ENCODE measurements at places on chromosomes 5 and 9. TPM values are rescaled to one million over a fixed set of nuclear protein-coding genes. Genes with fewer than 3 reads are reported as not detected.
A peak's percentile ranks its signal among the peaks of the same experiment; 100 is the strongest.

The PCDHGA4 gene
- polyA plus RNA-seq = not detected

The RPL37 gene
- 813 TPM for polyA plus RNA-seq

DNA sequence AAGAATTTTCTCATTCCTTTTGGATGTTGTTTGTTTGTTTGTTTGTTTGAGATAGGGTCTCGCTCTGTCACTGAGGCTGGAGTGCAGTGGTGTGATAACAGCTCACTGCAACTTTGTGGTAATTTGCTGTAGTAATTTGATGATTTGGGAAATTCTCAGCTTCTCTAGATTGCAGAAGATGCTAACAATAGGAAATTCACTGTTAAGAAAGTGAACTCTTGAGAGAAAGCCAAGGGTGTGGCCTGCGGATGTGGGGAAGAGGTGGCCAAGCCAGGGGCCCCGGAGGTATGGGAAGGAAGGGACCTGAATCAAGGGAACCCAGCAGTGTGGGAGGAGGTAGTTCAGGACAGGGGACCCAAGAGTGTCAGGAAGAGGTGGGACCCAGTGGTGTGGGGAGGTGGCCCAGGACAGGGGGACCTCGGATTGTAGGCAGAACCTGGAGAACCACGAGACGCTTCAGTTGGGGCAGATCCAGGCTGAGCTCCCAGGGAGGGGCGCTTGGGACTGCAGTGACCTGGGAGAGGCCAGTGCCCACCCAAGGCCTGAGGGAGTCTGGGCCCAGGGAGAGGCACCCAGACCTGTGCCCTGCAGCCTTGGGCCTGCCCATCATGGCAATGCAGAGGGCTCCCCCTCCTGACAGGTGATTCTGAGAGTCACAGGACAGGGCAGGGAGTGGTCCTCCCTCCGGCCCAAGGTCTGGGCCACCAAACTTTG lies 5.6 kb upstream of the LCN2 start:
- DNase-seq = no peak

- no peak for DNase-seq
Measured at GRCh38 chr5:11797132-11797531, 107.1 kb downstream of the CTNND2 start.

DNA sequence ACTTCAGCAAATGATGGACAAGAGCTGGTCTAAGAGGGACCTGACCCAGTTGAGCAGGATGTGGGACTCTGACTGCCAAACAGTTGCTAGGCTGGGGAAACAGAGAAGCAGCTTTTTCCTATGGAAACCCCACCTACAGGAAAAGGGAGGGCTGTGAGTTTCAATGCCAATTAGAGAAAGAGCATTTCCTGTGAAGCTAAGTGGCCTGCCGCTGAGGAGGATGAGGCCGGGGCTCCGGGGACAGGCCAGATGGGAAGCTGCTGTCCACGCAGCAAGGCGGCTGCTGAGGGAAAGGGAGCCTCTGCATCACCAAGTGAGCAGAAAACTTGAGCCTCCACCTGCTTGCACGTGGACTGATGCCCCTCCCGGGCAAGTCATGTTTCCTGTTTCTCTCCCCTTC lies at the start of gene PCDH12:
Gene PCDH12, minus strand, starts transcription at position 90 of the 400 bp plus-strand sequence. CDS start 351 bp downstream, outside the sequence.
- peak; percentile 45 for DNase-seq

DNA sequence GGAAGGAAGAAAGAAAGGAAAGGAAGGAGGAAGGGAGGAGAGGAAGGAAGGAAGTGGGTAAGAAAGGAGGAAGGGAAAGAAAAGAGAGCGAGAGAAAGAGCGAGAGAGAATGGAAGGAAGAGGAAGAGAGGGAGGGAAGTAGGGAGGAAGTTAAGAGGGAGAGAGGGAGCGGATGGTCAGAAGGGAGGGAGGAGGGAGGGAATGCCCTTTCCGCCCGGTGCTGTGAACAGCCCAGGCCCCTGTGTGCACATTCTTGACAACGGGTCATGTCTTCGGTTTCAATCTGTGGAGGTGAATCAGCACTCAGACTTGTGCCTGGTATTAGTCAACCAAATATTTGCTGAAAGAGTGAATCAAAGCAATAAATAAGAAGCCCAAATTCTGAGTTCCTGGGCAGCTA lies 39.2 kb downstream of the PRUNE2 start:
- no peak for DNase-seq

Measured in CD14-positive monocyte (primary cell).